ENCODE measurements at places on chromosomes 3 and 15.

DNA sequence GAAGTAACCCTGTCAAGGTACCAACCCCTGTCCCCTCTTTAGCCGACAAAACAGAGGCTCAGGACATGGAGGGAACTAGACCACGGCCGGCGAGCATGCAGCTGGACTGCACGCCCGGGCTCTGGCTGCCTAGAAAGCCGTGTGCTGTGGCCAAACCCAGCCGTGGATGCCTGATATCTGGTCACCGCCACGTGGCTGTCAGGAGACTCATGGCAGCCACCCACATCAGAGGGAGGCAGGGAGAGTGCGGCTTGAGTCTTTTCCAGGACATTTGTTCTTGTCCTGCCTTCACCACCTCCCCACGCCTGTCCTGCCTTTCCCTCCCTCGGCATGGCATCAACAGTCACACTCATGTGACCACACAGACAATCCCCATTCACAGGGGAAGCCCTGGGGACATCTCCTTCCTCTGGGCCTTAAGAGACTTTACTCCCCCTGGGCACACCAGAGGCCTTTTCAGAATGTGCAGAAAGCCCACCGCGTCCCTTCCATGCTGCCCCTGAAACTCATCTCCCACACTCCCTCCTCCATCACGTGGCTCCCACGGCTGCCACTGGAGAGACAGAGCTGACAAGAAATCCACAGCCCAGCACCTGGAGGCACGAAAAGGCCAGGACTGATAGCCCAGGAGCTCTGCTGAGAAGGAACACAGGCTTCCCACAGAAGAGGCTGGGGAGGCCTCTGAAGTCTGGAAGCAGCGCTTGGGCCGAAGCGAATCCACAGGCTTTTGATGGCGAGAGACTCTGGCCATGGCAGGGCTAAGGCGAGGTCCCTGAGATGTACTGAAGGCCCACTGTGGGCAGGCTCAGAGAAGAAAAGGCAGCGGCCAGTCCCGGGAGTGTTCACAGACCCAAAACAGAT lies 71.2 kb upstream of the IQSEC1 start:
- DNase-seq, result no peak

- DNase-seq, result no peak
Observed at GRCh38 chr3:194964809-194965208, 279.1 kb downstream of the FAM43A start.

DNA sequence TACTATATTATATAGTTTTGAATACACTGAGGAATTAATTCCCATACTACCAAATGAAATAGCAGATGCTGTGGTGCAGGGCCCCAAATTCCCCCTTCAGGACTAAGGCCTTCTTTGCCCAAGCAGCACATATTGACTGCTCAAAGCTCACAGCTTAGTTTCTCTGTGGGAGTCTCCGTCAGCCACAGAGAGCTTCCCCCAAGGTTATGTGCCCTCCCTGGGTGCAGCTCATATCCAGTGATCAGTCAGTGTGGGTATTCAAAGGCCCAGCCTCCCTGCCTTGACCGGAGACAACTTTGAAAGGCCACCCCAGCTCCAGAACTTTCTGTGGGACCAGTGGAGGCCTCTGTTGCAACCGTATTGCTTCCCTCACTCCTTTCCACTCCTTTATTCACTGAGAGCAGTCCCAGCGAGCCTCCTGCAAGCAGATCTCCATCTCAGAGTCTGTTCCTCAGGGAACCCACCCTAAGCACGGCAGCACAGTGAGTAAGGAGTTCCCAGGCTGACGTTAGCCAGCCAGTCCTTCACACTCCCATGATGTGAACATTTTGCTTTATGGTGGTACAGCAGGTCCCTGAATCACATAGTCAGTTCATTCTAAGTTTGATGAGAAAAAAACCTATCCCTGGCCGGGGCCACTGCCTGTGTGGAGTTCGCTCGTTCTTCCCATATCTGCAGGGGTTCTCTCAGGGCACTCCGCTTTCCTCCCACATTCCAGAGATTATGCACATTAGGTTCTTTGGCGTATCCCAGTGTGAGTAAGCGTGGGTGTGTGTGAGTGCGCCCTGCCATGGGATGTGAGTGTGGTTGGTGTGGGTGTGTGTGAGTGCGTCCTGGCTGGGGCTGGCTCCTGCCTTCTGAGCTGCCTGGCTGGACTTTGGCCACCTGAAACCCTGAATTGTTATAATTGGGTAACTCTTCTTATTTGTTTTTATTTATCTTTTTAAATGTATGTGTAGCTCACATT lies 64.4 kb upstream of the PPARG start:
- DNase-seq, result no peak

DNA sequence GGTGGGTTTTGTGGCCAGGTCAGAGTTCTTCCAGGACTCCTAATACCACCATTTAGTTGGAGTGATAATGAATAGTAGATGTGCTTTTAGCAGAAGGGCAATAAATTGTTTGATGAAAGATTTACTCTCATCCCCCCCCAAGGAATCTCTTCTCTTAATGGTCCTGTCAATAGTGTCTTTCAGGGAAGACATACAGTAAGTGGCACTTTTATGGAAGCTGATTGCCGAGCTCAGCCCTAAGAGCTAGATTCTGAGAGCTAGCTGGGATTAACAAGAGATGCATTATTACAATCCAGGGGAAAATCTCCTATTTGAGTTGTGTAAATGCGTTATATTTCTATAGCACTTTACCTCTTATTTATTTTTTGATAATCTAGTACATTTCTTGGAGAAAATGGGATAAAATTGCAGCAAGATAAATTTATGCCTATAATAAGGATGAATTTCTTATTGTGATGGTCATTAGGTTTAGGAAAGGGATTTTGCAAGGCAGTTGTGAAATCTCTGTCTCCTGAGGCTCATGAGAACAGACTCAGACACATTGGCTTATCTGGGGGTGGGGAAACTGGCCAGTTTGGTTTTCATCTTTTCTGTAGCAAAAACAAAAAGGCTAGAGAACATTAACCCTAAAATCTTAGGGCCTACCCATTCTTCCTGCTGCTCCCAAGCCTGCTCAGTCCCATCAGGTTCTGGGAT lies 41.6 kb upstream of the CLSTN2 start:
- no peak for DNase-seq

- no peak for DNase-seq
Observed at GRCh38 chr15:34259566-34259965, 34.8 kb downstream of the EMC4 start.

- DNase-seq, result no peak
Observed at GRCh38 chr15:57769266-57769665, 62.8 kb downstream of the POLR2M start.

GRCh38 chr3:72155391-72156064 lies 370.6 kb upstream of the PROK2 start:
- no peak for DNase-seq

DNA sequence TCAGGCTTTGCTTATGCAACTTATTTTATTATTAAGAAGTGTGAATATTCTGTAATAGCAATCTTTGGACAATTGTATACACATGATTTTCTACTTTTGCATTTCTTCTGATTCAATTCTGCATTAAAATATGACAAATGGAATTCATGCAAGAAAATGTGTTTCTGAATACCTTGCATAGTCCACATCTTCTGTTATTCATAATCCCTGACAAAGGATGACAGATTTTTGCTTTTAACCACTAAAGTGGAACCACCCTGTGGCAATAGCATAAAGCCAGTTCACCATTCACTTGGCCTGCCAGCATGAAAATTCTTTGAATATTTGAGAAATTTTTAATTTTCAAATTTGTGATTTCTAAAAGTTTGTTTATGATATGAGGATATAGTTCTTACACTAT lies 397.0 kb downstream of the ROBO2 start:
- DNase-seq, result no peak

DNA sequence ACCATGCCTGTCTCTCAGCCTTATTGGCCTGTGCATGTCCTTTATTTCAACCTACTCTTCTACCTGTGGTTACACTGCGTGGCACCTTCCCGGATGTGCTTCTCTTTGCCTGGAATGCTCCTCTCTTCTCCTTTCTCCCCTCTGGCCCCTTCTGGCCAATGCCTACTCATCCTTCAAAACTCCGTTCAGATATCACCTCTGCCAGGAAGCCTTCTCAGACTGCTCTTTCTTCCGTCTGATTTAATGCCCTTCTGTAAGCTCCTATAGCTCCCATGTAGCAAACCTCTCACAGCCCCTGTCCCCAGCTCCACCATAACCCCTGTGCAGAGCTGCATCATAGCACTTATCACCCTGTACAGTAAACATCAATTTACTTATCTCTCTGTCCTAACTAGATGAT lies 13.2 kb downstream of the KLHL6 start:
- no peak for DNase-seq

DNA sequence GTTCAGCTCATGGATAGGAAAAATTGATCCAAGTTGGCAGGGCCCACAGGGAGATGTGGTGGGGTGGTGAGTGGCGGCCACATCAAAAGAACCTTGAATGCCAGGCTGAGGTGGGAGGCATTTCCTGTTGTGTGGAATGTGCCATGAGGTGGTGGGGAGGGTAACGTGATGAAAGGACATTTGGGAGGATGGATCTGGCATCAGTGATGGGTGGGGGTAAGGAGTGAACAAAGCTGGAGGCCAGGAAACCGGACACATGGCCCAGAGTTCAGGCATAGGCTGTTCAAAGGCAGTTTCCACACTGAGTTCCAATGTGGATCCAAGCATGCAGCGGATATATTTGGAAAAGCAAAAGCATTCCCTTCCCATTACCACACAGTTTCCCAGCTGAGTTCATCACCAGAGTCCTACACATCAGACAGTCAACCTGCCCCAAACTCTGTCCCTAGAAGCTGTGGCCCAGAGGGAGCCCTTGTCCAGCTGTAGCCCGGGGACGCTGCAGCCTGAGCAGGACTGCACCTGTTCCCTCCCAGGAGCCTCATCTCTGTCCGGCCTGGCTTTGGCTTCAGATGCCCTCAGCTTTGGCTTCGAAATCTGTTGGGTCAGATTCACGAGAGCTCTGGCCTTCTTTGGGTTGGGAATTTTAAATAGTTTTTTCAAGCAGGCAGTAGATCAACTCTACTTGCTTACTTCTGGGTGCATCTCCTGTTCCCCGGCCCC lies 37.8 kb upstream of the GOLGA6B start:
- DNase-seq, result no peak

DNA sequence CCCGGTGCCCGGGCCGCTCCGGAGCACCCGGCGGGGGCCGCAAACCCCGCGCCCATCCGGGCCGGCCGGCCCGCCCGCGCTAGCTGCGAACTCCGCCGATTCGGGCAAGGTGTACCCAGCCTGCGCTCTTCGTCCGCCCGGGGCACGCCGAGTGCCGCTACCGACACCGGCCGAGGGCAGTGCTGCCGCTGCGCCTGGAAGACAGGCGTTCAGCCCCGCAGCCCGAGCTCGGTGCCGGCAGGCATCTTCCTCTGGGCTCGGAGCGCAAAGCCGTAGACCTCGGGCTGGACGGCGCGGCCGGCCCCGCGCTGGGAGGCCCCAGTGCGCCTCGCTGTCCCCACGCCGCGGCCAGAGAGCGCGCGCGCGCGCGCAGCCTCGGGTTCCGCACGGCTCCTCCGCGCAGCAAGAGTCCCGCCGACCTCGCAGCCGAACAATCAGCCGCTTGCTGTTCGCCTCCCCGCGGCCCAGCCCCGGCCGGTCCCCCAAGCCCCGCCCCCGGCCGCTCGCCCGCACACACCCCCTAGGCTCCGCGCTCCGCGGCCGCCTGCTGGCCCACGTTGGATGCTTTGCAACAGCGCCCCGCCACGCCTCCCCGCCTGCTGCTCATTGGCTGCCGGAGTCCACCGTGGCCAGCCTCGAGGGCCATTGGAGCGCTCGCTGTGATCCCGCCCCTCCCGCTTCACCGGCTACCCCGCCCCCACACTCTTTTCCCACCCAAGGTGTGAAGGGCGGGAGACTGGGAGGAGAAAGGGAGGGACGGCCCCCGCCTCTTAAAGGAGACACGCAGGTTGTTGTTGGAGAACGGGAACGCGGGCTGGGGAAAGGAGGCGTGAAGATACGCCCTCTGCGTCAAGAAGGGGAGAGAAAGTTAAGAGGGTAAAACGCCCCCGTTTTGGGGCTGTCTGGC lies at the start of gene LRIG1:
TSS of gene LRIG1 (minus strand) at position 447 of the 907 bp plus-strand sequence. CDS start 615 bp downstream, outside the sequence.
- peak; percentile 98 for DNase-seq

- DNase-seq, result no peak
Observed at GRCh38 chr3:151145713-151146070, 57.3 kb downstream of the GPR171 start.

DNA sequence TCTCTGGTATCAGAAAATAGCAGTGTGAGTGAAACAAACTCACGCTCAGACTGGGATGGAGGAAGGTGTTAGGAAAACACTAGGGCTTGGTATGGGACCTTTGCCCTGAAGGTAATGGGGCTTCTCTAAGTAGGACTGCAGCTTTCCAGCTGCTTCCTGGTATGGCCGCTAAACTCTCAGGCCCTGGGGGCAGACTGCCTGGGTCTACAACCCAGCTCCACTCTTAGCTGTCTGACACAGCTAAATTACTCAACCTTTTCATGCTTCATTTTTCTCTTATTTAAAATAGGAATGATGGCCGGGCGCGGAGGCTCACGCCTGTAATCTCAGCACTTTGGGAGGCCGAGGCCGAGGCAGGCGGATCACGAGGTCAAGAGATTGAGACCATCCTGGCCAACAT lies 5.2 kb upstream of the YEATS2 start:
- DNase-seq, result no peak

GRCh38 chr3:177335728-177336127 lies 138.4 kb upstream of the TBL1XR1 start:
- no peak for DNase-seq

GRCh38 chr3:177597311-177598096 lies 400.2 kb upstream of the TBL1XR1 start:
- DNase-seq, result no peak

GRCh38 chr3:191889756-191890155 lies 428.8 kb downstream of the PYDC2 start:
- no peak for DNase-seq

DNA sequence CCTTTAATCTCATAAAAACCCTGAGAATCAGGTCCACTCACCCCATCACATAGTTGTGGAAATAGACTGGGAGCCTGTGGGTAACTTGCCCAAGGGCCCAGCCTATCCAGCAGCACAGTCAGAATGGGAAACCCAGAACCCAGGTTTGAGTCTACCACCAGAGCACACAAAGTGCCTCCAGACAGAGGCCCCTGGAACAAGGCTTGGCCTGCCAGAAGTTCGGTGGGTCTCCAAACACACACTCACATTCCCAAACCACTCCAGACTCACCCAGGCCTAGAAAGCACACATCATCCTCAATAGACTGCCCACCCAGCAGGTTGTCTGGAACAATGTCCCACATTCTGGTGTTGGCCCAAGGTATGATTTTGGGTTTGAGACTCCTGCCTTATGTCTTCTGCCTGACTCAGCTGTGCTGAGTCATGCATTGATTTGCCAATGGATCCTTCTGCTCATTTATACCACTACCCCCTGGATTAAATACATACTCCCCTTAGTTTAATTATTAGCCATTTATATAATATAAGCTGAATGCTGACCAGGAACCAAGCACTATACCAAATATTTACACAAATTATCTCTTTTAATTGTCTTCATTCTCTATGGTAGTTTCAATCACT lies 4.5 kb downstream of the SLC12A8 start:
- DNase-seq, result no peak

Data from stimulated activated CD4-positive, alpha-beta T cell treated with anti-CD3 and anti-CD28 coated beads, Interleukin-4, amount 100 ng/mL, for 4 hours (primary cell).